A172 (cell line): ENCODE measurements at places on chromosomes 1 and 21. TPM values are rescaled to one million over a fixed set of nuclear protein-coding genes. Genes with fewer than 3 reads are reported as not detected.

PALMD gene
- total RNA-seq = 0.69 and 0.88 TPM in 2 replicates

RGS18 gene
- total RNA-seq = 0.19 and 0.26 TPM in 2 replicates

NPR1 gene
- total RNA-seq = 0.16 and 1.4 TPM in 2 replicates

PDZK1IP1 gene
- total RNA-seq = 0.79 and 6.0 TPM in 2 replicates

ACTL8 gene
- not detected in 2 replicates for total RNA-seq

DNA sequence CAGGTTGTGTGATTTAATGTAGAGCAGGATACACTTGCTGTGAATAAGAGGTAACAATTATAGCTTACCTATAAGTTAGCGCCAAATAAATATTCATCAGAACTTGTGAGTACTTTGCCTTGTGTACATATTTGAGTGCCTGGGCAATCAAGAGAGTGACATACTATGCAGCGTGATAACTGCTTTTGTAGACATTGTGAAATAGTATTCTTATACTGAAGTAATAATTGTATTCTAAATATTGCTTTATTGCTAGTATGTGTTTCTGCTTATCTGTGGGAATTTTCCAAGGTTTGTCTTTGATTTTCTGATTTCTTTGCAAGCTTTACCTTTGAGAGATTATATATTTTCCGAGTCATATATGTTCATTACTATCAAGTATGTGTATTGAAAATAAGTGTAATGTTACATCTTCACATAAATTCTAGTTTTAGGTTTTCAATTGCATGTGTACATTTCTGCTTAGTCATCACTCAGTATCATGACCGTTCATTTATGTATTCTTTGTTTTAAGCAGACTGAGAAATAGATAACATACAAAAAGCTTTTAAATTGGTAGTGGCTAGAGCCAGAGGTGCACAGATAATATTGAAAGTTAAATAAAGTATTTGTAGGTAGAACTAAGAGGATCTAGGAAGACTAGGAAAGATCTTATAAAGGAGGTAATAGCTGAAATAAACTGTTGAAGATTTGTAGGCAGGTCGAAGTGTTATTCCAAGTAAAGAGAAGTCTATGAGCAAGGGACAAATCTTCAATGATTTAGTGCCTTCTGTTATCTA lies 19.5 kb downstream of the USP25 start:
- DNase-seq = no peak

GRCh38 chr1:212928323-212929291 lies 21.7 kb upstream of the VASH2 start:
- DNase-seq = no peak

- DNase-seq = no peak
Measured at GRCh38 chr1:1901641-1902294, 10.9 kb upstream of the GNB1 start.

- DNase-seq = peak; percentile 94
Measured at GRCh38 chr1:218658899-218659298, 313.8 kb downstream of the TGFB2 start.

GRCh38 chr1:181113059-181113641 lies 24.6 kb downstream of the IER5 start:
- peak; percentile 94 for DNase-seq

GRCh38 chr1:164857439-164857838 lies 298.5 kb downstream of the PBX1 start:
- no peak for DNase-seq

- DNase-seq = peak; percentile 60
Measured at GRCh38 chr1:155012026-155012546, 9.5 kb downstream of the ZBTB7B start.

- DNase-seq = no peak
Measured at GRCh38 chr1:43789604-43790550, 82.5 kb downstream of the ST3GAL3 start.

DNA sequence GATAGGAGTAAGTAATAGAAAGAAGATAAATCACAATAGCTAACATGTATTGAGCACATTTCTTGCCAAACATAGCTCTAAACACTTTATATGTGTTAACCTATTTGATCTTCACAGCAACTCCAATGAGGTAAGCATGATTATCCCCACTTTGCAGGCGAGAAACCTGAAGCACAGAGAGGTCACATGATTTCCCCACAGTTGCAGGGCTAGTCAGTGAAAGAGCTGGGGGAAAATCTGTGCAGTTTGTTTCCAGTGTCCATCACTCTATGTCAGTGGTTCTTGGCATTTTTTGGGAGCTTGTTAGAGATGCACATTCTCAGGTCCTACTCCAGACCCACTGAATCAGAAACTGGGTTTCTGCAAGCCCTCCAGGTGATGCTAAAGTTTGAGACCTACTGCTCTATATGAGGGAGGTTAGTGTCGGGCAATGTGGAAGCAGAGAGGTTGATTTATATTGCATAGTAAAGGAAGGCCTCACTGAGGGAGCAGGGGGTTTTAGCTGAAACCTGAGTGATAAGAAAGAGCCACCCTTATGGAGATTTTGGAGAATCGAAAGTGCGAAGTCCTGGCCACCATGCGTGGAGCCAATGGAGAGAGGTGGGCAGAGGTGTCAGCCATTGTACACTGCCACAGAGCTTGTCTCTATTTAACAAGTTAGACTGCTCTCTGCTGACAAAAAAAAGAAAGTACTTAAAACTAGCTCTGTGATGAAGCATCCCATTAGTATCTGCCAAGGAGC lies 20.9 kb downstream of the MCOLN3 start:
- DNase-seq = no peak

- no peak for DNase-seq
Measured at GRCh38 chr1:40799351-40799867, 15.8 kb downstream of the KCNQ4 start.

DNA sequence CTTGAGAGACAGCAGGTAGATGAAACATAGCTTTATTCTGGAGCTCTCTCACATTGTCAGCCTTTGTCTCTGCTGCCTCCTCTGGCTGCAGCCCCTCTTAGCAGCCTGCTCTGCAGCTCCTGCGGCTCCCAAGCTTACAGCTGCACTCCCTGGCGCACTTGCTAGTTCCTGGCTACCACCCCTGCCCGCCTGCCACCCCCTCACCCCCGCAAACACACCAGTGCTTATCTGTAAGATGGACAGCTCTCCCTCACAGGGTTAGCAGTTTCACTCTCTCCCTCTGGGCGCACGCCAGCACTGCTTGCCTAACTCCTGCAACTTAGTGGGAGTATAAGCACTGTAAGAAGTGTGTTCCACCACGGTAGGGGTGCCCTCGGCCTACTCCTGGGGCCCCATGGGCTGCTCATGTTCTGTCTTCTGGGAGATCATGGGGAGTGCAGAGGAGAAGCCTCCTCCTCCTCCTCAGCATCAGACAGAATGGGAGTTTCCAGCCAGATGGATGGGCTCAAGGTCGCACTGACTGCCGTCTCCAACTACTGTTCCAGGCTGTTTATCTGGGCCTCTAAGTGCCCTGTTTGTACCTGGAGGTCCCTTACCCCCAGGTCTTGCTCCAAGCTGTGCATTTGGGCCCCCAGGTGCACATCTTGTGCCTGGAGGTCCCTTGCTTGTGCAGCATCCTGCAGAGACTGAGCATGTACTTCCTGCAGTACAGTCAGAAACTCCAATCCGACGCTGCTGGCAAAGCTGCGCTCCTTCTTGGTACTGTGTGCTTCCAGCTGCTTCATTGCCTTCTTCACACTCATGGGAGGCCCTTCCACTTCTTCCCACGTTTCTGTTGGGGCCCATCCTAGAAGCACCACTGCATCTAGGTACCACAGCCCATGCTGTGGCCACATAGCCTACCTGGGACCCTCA lies 1388.1 kb downstream of the AMY1C start:
- peak; percentile 14 for DNase-seq

DNA sequence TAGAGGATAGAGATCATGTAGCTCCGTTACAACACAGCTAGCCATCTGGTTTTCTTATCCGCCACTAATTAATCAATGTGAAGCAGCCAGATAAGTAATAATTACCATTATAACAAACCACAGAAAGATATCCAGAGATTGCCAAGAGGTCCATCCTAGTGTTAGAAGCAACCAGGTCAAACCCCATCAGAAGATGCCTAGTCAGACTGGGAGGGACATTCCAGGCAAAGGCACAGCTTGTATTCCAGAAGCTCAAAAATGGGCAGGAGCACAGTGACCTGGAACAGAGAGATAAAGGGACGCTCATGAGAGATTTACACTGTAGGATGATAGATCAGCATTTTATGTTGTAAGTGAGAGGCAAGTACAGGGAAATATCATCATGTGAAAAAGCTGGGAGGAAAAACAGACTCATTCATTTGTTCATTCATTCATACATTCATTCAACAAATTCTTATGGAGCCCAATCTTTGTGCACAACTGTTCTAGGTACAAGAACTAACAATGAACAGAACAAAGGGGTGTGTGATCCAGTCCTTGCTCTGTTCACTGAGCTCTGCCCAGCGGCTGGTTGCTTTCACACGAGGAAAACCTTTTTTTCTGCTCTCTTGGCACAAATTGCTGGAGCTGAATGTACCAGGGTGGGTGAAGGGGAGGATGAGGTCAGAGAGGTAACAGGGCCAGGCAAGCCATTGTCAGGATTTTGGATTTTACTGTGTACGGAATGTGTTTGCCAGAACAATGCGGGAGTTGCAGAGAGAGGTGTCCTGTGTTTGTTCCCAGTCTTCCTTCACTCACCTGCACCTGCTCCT lies 240.8 kb upstream of the FGGY start:
- DNase-seq = no peak

GRCh38 chr1:185846672-185847444 lies 112.7 kb downstream of the HMCN1 start:
- DNase-seq = no peak

GRCh38 chr21:18725653-18726052 lies 322.1 kb upstream of the TMPRSS15 start:
- DNase-seq = peak; percentile 9

GRCh38 chr1:187264995-187265602 lies 436.4 kb downstream of the PLA2G4A start:
- peak; percentile 87 for DNase-seq
